ENCODE measurements at places on chromosomes 1 and 21.

- no peak for DNase-seq
These were observed 33.8 kb downstream of the PRSS38 start for GRCh38 chr1:227849251-227849650.

GRCh38 chr1:48775831-48776392 is 779 bp downstream of the BEND5 start:
- DNase-seq: no peak

- DNase-seq: no peak
These were observed 18.2 kb upstream of the MX1 start for GRCh38 chr21:41407541-41408460.

DNA sequence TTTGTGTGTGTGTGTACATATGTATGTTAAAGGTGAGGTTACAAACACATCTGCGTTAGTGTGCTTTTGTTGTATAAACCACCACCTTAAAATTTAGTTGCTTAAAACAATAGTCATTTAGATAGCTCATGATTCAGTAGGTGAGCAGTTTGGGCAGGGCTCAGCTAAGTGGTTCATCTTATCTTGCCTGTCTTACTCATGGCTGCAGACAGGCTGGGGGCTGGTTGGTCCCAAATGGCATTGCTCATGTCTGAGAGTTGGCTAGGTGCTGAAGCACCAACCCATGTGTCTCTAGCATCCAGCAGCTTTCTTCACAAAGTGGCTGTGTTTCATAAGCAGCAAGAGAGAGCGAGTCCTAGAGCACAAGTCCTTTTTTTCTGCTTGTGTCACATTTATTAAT is 91.4 kb downstream of the MACF1 start:
- DNase-seq: no peak

GRCh38 chr1:48563021-48563420 is 91.0 kb upstream of the SPATA6 start:
- no peak for DNase-seq

DNA sequence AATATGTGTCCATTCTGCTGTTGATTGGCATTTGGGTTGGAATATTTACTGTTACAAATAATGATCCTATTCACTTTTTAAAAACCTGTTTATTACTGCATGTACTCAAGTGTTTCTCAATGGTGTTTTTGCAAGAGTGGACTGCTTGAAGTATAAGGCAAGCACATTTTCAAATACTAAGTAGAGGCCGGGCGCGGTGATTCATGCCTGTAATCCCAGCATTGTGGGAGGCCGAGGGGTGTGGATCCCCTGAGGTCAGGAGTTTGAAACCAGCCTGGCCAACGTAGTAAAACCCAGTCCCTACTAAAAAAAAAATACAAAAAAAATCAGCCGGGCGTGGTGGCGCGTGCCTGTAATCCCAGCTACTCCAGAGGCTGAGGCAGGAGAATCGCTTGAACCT is 276.9 kb upstream of the ADGRL4 start:
- no peak for DNase-seq

- DNase-seq: no peak
These were observed 27.2 kb downstream of the SYT6 start for GRCh38 chr1:114126261-114127095.
